Activated CD8-positive, alpha-beta memory T cell treated with anti-CD3 and anti-CD28 coated beads for 4 hours (primary cell): ENCODE measurements at places on chromosomes 1 and 21.

DNA sequence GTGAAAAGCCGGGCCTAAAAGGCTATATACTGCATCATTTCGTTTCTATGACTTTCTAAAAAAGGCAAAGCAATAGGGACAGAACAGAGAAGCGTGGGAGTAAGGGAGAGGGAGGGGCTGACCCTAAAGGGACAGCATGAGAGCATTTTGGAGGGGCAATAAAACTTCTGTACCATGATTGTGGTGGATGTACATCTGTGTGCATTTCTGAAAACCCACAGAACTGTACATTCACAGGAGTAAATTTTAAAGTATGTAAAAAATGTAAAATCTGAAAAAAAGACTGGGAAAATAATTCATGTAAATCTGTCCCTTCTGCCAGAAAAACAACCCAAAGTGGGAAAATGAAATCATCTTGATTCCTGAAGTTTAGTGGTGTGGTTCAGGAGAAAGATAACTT, 235.4 kb downstream of the CENPF start:
- no peak for DNase-seq

- DNase-seq = no peak
These were observed 54.1 kb upstream of the TRIM67 start for GRCh38 chr1:231107600-231108326.

DNA sequence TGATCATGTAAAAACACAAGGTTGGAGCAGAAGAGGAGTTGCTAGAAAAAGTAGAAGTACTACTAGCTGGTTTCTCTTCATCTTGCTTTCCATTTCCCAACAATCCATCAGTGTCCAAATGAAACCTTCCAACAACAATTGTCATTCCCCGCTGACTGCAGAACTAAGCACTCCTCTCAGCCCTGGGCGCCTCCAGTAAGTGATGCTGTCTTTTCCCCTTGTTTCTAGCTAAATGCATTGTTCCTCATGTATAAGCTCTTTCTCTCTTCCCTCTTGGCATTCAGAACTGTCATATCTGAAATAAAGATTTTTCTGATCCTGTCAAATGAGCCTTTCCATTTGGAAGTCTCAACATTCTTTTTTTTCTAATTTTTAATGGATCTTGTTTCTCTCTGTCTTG, 68.7 kb downstream of the FCRL5 start:
- DNase-seq = no peak

GRCh38 chr1:24751833-24752232, 6.6 kb downstream of the CLIC4 start:
- no peak for DNase-seq

- no peak for DNase-seq
These were observed 2.3 kb upstream of the MOB3C start for GRCh38 chr1:46618754-46619415.

- no peak for DNase-seq
These were observed 58.4 kb upstream of the EPS8L3 start for GRCh38 chr1:109821831-109822745.

GRCh38 chr1:201785291-201785690, 43.7 kb upstream of the IPO9 start:
- no peak for DNase-seq

DNA sequence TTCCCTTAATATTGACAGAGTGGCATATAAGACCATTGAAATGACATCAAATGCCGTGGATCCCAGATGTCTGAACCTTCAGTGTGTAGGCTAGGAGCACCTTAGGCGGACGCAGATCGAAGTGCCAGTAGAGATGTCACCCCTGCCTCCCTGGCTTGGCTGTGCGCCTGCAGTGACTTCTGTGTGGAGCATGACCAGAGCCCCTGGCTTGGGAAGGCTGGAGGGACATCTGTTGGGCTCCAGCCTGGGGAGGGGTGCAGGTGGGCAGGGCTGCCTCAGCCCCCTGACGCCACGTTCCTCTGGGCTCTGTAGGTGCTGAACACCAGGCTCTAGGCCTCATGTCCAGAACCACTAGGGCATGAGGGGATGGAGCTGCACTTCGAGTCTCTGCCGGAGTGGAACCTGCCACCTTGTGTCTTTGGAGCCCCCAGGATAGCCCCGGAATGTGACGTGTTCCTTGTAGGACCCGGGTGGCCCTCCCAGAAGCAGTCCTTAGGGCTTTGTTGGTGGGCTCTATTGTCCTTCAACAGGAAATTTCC, 103.8 kb downstream of the ADARB1 start:
- no peak for DNase-seq

- DNase-seq = no peak
These were observed 880.2 kb downstream of the LTN1 start for GRCh38 chr21:28112511-28112910.

GRCh38 chr1:13628711-13629110, 45.1 kb downstream of the PDPN start:
- DNase-seq = no peak

GRCh38 chr1:37741662-37742061, 23.3 kb downstream of the EPHA10 start:
- DNase-seq = no peak

DNA sequence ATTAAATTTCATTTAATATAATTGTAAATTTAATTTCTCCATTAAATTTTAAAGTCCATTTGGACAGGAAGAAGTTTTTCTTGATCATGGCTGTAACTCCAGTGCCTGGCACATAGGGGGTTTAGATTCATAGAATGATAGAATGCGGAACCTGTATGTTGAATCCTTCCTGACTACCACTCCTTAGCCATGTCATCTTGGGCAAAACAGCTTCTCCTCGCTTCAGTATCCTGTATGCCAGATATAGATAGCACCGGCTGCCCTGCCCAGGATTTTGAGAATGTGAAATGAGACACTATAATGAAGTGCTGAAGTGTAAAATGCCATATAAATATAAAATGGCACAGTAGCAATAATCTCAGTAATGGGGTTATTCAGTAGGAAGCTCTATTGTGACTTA, 6.4 kb downstream of the DYRK1A start:
- DNase-seq = no peak

- DNase-seq = no peak
These were observed 3.4 kb downstream of the YTHDF2 start for GRCh38 chr1:28740118-28740517.

- DNase-seq = peak; percentile 57
These were observed 11.4 kb downstream of the FAM229A start for GRCh38 chr1:32350785-32351398.

- no peak for DNase-seq
These were observed 10.1 kb downstream of the ZNF644 start for GRCh38 chr1:91011726-91012125.

DNA sequence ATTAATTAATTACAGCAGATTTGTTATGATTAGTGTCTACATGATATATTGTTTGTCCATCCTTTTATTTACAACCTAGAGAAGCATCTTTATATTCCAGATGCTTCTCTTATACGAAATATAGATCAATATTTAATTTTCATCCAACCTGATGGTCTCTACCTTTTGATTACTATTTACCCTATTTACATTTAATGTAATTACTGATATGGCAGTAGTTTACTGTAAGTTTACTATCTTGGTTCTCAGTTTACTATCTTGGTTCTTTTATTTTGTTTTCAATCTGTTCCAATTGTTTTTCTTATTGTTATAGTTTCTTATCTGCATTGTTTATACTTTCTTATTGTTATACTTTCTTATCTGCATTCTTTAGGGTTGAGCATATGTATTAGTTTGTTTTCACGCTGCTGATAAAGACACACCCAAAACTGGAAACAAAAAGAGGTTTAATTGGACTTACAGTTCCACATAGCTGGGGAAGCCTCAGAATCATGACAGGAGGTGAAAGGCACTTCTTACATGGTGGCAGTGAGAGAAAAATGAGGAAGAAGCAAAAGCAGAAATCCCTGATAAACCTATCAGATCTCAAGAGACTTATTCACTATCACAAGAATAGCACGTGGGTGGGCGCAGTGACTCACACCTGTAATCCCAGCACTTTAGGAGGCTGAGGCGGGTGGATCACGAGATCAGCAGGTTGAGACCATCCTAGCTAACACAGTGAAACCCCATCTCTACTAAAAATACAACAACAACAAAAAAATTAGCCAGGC, 28.9 kb downstream of the FAF1 start:
- DNase-seq = no peak

DNA sequence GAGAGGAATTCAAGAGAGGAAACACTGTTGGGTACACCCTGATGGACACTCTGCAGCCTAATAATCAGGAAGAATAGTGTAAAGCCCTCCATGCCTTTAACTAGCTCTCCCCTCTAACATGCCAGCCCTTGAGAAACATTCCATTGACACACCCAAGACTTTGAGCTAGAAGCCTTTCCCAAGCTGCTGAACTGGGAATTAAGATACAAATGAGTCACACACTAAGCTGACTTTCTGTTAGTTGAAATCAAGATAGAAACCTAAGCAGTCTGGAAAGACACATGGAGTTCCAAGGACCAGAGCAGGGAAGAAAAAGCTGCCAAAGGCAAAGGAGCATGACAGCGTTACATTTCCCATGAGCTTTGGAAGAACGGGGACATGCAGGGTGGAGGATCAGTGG, 380.8 kb downstream of the NPHP4 start:
- no peak for DNase-seq

DNA sequence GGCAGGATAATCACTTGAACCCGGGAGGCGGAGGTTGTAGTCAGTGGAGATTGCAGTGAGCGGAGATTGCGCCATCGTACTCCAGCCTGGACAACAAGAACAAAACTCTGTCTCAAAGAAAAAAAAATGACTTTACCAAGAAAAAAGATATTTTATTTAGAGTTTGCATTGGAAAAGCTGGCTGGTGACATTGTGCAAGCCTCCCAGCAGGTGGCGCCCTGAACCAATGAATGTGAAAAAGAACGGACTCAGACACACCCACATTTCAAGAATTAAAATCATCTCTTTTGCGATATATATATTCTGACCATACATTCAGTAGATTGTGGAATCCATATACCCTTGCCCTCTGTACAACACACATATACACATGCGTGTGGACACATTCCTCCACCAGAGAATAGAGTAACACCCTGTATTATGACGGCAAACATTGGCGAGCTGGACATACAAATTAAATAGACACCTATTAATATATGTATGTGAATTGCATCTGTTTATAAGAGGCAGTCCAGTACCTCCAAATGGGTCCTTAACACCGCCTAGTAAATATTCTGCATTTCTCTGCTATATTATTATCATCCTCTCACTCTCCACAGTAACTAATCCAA, 39.0 kb upstream of the CADM3 start:
- DNase-seq = peak; percentile 34

DNA sequence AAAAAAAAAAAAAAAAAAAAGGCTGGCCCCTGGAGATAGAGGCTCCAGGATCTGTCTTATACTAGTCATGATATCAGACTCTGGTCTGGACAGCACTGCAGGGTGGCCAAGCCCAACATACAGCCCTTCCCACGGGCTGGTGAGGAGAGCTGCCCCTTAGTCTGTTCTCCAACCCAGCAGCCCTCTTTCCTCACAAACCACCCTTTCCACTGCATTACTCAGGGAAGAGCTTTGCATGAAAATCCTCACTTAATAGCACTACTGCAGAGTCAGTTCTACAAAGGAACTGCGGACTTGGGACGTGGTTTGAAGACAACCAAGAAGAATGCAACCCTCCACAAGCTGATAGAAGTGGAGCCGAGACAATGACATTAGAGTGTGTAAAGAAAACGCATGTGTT, 5.7 kb downstream of the BCAR3 start:
- DNase-seq = no peak

DNA sequence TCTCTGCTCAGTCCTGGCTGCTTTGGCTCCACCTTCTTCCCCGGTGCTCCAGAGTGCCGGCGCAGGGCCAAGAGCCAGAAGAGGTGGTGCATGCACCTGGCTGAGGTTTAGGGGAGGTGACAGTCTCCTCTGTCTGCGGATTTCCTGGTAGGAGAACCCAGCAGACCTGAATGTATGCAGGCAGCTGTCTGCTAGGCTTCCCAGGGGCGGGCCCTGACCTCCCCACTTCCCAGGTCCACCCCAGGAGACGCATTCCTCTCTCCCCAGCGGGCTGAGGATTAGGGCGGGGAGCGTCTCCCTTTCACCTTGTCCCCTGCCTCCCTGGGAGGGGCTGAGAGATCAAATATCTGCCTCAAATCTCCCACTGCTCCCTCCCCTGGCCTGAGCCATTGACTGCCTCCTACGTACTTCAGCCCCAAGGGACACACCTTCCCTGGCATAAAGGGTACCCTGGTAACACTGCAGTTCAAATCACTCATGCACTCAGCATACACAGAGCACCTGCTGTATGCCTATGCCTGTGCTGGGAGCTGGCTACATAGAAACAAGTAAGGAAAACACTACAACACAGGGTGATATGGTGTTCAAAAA, 27.5 kb downstream of the DMBX1 start:
- no peak for DNase-seq

- DNase-seq = no peak
These were observed 48.9 kb downstream of the NME7 start for GRCh38 chr1:169318536-169319244.

GRCh38 chr1:248757784-248758195, 2.2 kb upstream of the LYPD8 start:
- DNase-seq = no peak

DNA sequence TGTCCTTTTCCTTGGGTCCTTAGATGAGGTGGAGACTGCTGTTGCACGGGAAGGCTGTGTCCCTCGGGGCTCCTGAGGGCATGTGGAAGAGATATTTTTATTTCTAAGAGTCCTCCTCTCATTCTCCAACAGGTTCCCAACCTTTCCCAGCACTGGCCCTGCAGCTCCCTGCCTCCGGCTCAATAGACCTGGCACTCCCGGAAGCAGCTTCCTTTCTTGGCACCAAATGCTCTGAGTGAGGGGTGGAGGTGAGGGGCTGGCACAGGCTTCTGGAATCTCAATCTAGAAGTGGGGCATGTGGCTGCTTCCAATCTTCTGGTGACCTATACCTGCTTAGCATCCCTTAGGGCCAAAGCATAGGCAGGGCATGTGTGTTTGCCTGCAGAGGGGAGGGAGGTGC, 4.5 kb downstream of the ETV3L start:
- no peak for DNase-seq

DNA sequence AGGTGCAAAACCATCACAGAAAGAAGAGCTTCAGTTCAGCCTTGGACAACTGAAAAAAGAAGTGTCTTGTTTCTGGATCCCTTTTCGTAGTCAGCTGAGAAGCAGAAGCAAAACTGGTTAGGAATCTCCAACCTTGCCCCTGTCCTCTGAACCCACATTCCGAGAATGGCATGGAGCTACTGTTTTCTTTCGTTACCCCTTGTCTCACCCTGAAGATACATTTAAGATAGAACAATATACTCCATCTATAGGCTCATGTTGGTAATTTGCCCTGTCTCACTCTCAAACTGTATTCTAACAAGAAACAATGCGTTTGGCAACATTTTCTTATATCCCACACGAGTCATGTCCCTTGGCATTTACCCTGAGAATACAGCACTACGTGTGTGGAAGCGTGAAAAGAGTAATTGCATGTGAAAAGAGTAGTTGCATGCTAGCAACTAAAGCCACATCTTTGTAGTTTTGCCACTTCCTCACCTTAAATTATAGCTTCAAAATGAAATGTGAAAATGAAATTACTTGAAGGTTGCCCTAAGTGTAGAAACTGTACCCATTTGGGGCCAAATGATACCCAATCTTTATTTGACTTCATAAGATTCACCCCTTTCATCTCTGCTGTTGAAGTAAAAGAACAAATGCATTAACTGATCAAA, 5.3 kb downstream of the SLAMF7 start:
- no peak for DNase-seq

- DNase-seq = no peak
These were observed 62.8 kb downstream of the NRIP1 start for GRCh38 chr21:15001857-15002606.
